ENCODE measurements at places on chromosomes 7 and 10.
A peak's percentile ranks its signal among the peaks of the same experiment; 100 is the strongest.

DNA sequence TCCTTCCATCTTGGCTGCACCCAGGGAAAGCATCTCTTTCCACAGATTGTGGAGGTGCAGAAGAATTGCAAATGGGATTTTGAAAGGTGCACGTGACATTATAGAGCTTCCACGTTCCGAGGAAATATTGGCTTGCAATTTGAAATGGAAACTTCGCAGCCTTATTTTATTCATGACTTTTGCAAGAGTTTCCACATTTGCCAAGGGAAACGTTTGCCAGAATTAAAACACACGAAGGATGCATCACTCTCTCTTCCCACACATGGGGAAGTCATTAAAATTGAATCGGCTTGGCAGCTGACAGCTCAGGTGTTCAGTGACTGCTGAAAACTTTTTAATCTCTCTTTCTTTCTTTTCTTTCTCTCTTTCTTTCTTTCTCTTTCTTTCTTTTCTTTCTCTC lies 475.4 kb upstream of the IGFBP3 start:
- peak; percentile 4 for DNase-seq

DNA sequence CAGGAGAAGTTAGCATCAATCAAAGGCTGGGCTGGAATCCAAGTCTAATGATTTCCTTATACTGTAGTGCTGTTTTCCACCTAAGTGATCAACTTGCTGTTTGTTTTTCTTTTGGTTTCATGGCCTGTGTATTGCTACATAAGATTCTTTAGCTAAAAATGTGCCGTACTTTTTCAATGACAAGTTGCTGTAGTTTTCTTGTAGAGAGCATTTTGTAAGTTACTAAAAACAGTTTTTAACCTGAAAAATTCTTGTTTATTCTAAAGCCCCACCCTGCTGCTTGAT lies 1.3 kb downstream of the HELLS start:
- peak; percentile 33 for DNase-seq

DNA sequence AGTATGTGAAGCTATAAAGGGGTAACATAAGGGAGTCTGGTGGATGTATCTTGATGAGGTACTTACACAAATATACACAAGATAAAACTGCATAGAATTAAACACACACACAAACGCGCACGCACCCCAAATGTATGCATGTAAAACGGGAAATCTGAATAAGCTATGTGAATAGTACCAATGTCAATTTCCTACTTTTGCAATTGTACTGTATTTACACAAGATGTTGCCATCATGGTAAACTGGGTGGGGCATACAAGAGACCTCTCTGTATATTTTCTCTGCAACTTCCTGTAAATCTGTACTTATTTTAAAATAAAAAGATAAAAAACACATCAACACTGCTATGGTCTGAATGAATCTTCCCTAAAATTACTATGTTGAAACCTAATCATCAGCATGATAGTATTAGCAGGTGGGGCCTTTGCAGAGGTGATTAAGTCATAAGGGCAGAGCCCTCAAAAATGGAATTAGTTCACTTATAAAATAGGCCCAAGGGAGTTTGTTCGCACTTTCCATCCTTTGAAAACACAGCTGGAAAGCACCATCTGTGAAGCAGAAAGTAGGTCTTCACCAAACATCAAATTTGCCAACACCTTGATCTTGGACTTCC lies 30.1 kb downstream of the TPK1 start:
- DNase-seq: no peak

GRCh38 chr7:110296321-110296720 lies 794.6 kb upstream of the LRRN3 start:
- DNase-seq: peak; percentile 2

DNA sequence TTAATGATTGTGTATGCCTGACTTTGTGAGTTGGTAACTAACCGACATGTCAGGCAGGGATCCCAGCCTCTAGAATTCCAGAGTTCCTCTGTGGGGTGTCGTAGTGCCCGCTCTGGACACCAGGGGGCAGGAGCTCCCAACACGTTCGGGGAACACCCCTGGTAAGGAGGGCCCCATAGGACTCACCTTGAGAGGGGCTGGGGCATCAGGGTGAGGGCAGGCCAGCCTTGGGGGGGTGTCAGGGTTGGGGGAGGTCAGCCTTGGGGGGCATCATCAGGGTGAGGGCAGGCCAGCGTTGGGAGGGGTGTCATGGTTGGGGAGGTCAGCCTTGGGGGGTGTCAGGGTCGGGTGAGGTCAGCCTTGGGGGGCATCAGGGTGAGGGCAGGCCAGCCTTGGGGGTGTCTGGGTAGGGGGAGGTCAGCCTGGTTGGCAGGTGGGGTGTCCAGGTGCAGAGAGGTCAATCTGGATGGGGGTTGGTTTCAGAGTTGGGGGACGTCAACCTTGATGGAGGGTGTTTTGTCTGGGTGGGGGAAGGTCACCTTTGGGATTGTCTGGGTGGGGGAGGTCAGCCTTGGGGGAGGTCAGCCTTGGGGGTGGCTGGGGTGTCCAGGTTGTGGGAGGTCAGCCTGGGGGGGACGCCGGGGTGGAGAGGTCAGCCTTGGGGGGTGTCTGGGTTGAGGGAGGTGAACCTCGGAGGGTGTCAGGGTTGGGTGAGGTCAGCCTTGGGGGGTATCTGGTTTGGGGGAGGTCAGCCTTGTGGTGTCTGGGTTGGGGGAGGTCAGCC lies 45.6 kb upstream of the SUN1 start:
- DNase-seq: peak; percentile 79

DNA sequence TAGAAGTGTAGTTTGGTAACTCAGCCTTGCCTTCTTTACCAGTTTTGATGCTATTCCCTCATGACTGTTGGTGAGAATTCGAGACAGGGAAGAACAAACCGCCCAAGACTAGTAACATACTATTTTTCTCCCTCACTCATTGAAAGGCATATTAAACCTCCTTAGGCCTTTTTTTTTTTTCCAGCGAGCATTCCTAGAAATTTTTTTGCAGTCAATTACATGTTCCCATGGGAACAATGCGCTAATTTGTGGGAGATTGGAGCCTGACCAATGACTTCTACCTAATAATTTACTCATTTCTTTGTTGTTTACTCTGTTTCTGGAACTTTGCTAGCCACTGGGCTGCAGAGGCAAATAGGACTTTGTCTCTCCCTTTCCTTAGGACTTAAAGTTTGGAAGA lies 6.0 kb downstream of the VPS50 start:
- no peak for DNase-seq

DNA sequence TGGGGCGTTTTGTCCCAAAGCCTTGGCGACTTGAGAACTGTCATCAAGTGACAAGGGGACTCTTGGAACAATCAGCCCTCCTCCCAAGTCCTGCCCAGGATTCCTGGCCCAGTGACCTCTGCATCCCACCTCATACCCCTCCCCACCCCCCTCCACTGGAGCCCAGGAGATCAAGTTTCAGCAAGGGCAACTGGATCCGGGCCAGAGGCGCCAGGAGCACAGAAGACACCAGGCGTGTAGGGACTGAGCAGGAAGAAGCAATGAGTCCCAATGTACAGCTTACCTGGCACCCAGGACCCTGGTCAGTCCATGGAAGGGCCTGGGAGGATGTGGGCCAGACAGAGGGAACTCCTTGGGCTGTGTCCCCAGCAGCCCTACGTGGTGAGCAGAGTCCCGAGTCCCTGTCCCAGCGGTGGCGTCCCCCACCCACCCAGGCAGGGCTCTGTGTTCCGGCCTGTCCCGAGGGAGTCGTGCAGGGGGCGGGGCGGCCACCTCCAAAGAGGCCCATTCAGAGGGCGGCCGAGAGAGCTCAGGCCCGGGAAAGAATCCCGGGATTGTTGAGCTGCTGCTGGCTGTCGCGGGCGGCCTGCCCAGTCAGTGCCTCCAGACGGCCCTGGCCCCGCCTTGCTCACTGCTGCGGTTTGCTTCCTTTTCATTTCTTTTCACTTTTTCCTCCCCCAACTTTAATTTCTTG lies 254.1 kb downstream of the TNS3 start:
- peak; percentile 85 for DNase-seq

GRCh38 chr7:140509789-140510188 lies 30.5 kb upstream of the MKRN1 start:
- no peak for DNase-seq

- no peak for DNase-seq
Measured at GRCh38 chr10:48526846-48527505, 77.9 kb downstream of the ARHGAP22 start.

DNA sequence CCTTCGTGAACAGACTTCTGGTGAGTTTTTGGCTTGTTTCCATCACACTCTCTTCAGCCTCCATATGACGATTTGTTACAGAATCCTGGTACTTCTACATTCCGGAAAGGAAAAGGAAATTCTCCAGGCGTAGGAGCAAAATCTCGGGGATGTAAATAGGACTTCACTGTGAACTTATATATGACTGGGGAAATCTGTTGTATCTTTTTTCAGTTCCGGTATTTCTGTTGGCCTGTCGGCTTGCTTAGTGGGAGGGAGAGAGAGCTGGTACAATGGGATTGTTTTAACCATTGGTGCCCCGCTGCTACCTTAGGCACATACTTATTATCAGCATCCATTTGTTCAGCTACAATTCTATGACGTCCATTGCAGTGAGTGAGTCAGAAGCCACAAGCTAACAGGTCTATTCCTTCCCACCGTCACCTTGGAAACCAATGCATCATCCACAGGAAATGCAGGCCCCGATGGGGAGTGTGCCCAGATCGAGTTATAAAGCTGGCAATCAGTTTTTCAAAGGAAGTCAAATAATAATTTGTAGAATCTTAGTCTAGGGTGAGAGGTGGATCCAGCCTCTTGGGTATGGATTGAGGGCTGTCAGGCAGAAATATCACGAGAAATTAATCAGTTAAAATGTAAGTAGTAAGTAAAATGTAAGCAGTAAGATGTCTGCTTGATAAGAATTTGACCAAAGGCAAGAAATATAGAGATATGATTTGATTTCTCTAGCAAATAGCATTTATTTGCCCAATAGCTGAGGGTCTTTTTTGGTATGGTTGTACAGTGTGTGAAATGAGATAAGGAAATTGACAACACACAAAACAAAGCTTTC lies 92.0 kb upstream of the MKLN1 start:
- peak; percentile 97 for DNase-seq

GRCh38 chr7:76515999-76516443 lies 5.7 kb downstream of the UPK3B start:
- peak; percentile 70 for DNase-seq

- DNase-seq: no peak
Measured at GRCh38 chr7:120873401-120873800, 15.5 kb upstream of the TSPAN12 start.
